ENCODE measurements at places on chromosomes 4 and X.

GRCh38 chrX:12239356-12240082 is 101.2 kb downstream of the FRMPD4 start:
- DNase-seq = no peak

- no peak for DNase-seq
Observed at GRCh38 chrX:95995583-95995982, 689.1 kb upstream of the DIAPH2 start.

- no peak for DNase-seq
Observed at GRCh38 chr4:183989461-183989860, 84.4 kb downstream of the STOX2 start.

DNA sequence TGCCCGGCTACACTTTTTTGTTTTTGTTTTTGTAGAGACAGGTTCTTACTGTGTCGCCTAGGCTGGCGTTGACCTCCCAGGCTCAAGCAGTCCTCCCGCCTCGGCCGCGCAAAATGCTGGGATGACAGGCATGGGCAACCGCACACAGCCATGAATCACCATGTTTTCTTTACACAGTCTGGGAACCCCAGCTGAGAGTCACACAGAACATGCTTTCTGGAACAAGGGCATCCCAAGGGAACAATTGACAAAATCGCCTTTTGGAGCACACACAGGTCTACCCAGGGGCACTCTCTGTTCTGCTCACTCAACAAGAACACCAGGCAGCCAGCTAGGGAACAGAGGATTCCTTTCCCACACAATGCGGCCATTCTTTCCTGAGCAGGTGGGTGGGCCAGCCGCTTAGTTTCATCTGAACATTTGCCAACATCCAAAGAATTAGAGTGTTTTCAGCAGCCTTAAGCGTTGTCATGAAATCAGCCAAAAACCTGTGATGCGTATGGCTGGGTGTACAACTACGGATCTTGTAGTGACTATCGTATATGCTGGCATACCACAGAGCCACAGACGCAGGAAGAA is 15.7 kb downstream of the PRKX start:
- peak; percentile 73 for DNase-seq

Measured in NCI-H1092 (cell line).